Pancreas (tissue), 10 donors: ENCODE measurements at places on chromosomes 2 and 18. TPM values are rescaled to one million over a fixed set of nuclear protein-coding genes. Genes with fewer than 3 reads are reported as not detected.
A peak's percentile ranks its signal among the peaks of the same experiment; 100 is the strongest.

Gene KCNJ3
- 3.1 TPM for polyA plus RNA-seq

Gene SMAD2
- 18.1 TPM for polyA plus RNA-seq

Gene FAM110C
- polyA plus RNA-seq = 22.4 TPM

DNA sequence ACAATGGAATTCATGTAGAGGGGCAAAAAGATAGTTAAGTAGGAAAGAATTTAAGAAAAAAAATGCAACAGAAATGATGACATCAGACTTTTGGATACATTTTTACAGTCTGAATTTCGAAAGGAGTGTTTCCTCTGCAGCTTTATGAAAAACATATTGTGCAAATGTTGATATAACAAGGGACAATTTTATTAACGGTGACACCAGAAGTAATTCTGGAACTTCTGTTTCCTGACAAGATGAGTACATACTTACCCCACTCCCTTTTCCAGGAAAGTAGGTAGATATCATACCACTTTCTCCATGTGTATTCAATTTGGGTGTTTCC lies 369.6 kb downstream of the FBXO15 start:
- H3K27me3 ChIP-seq = no peaks in the 10 kb centered on the region
- H3K36me3 ChIP-seq = no peaks in the 10 kb centered on the region
- DNase-seq = no peak
- no peak overlapping the region for H3K27ac ChIP-seq
- H3K4me3 ChIP-seq = no peak overlapping the region

DNA sequence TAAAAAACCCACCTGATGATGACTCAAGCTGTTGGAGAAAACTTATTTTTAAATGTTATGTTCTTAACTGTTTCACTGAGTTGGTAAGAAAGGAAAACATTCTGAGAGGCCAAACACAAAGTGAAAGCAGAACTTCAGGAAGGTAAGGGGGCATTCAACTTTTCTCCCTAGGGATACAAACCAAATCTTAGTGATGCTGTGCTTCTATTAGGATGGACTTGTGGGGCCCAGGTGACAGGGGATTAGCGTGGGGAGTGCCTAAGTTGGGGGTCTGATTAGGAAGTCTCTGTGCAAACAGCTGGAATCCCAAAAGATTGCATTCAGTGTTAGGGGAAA lies 18.5 kb downstream of the PDCL3 start:
- H3K27ac ChIP-seq = peak overlapping the region; percentile 37
- H3K4me1 ChIP-seq = no peaks in the 10 kb centered on the region
- no peak for DNase-seq
- no peaks in the 10 kb centered on the region for H3K27me3 ChIP-seq

Gene SCTR
- 1,263 TPM for polyA plus RNA-seq

- no peaks in the 10 kb centered on the region for H3K27me3 ChIP-seq
- H3K27ac ChIP-seq = no peak overlapping the region
- no peaks in the 10 kb centered on the region for H3K36me3 ChIP-seq
- DNase-seq = no peak
These were observed 728.5 kb upstream of the SLC8A1 start for GRCh38 chr2:41180387-41180786.

DNA sequence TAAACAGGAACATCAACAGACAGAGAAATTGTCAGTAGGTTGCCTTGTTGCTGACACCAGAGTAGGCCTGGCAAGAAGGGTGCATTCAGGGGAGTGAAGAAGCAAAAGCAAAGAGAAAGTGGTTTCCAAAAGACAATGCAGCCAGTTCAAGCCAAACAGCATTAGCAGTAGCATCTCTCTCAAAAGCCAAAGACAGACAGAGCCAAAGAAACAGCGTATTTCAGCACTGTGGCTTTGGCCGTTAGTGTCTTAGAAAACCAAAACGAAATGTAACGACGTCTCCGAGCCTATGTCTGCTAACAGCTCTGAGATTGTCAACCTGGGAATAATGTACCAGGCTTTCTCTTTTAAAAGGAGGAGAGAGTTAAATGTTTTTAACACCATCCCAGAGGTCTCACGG lies 178.6 kb downstream of the NRP2 start:
- DNase-seq = no peak
- H3K27me3 ChIP-seq = no peaks in the 10 kb centered on the region
- H3K27ac ChIP-seq = no peak overlapping the region
- no peaks in the 10 kb centered on the region for H3K36me3 ChIP-seq
- H3K4me3 ChIP-seq = no peak overlapping the region

DNA sequence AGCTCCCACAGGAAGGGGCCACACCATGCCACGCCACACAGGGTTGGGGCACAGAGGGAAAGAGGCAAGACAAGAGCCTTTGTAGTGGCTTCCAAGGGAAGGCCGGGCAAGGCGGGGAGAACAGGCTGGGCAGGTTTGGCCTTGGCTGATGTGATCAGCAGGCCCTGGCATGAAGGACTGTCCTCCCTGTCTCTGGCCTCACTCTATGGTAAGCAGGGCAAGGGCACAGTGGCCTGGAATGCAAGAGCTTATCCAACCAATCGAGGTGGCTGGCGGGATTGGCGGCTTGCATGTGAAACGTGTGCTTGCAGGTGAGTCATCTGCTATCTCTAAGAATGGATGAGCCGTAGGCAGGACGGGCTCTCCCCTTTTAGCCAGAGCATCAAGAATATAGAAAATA lies 6.4 kb upstream of the ATP9B start:
- no peak overlapping the region for H3K4me3 ChIP-seq
- no peaks in the 10 kb centered on the region for H3K27me3 ChIP-seq
- no peaks in the 10 kb centered on the region for H3K4me1 ChIP-seq
- no peak overlapping the region for H3K27ac ChIP-seq
- DNase-seq = no peak

DNA sequence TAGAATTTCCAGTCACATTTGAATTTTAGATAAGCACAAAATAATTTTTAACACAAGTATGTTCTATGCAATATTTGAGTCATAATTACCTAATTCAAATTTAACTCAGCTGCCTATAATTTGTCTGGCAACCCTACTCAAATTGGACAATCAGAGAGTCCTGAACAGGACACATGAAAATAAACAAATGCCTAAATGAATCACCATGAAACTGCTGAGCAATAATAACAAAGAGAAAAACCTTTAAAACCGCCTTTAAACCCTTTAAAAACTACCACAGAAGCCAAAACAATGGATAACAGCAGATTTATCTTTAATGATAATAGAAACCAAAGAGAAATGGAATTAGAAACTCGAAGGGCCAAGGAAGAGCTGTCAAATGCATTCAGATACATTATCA lies 39.5 kb downstream of the ARL4C start:
- no peaks in the 10 kb centered on the region for H3K4me1 ChIP-seq
- H3K36me3 ChIP-seq = no peaks in the 10 kb centered on the region
- DNase-seq = no peak
- H3K4me3 ChIP-seq = no peak overlapping the region

- no peaks in the 10 kb centered on the region for H3K27me3 ChIP-seq
- no peaks in the 10 kb centered on the region for H3K4me1 ChIP-seq
- no peak overlapping the region for H3K27ac ChIP-seq
These were observed 447.5 kb downstream of the BCL11A start for GRCh38 chr2:60105906-60106305.

GRCh38 chr2:158610059-158610458 lies 153.3 kb downstream of the PKP4 start:
- H3K4me1 ChIP-seq = no peaks in the 10 kb centered on the region
- H3K4me3 ChIP-seq = no peak overlapping the region
- DNase-seq = no peak
- H3K27me3 ChIP-seq = no peaks in the 10 kb centered on the region
- H3K36me3 ChIP-seq = no peaks in the 10 kb centered on the region

DNA sequence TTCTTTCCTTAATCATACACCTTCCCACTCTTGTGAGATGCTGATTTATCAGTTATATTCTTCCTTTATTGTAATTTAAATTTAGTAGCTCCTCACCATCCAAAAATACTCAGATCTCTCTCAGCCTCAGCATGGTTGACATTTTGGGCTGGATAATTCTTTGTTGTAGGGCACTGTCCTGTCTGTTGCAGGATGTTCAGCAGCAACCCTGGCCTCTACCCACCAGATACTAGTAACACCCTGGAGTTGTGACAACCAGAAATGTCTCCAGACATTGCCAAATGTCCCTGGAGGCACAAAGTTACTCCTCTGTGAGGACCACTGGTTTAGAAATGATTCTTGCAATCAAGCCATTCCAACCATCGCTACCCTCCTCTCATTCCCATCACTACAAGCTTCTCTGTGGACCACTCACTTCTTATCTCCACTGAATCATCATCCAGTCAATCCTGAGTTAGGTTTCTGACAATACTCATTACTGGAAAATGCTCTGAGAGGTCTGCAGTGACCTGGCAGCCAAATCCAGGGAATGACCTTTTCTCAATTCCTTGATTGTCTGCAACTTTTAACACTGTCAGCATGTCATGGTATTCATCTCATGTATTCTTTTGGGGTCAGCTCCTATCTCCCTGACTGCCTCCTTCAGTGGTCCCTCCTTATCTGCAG lies 43.3 kb downstream of the OSBPL6 start:
- H3K27me3 ChIP-seq = no peaks in the 10 kb centered on the region
- no peak for DNase-seq

DNA sequence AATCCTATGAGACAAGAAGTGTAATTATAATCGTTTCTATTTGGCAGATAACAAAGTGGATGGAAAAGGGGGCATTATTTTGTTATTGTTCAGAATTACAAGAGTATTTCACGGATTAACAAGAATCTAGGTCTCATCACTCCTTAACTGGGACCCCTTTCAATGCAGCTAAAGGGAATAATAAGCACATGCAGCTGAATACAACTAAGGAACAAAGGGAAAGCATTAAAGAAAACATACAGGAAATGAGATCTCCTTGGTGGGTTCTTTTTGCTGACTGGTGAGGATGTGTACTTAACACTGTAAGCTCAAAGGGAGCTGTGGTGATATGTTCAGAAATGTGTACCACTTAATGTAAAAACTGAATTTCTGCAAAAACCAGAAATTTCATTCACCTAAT lies 140.5 kb upstream of the WDSUB1 start:
- no peaks in the 10 kb centered on the region for H3K27me3 ChIP-seq
- H3K4me1 ChIP-seq = no peaks in the 10 kb centered on the region
- no peak overlapping the region for H3K4me3 ChIP-seq

GRCh38 chr2:228703152-228703551 lies 521.7 kb upstream of the SPHKAP start:
- no peak overlapping the region for H3K27ac ChIP-seq
- H3K4me1 ChIP-seq = no peaks in the 10 kb centered on the region
- H3K4me3 ChIP-seq = no peak overlapping the region
- no peak for DNase-seq

DNA sequence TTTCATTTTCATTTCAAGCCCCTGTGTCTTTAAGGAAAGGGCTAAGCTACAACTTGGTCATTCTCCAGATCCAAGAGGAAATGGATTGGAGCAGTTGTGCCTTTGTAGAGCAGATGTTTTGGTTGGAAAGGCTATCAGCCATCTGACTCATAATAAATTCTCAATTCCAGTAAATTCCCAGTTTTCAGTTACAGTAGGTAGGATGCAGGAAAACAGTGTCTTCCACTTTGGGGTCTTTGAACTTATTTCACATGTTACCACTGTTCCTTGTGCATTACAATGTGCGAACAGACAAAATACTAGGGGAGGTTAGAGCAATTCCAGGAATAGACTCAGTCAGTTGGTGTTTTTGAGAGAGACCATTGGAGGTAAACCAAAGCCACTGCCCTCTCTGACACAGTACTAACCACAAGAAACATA lies 211.9 kb downstream of the BABAM2 start:
- H3K4me1 ChIP-seq = no peaks in the 10 kb centered on the region
- no peak overlapping the region for H3K4me3 ChIP-seq
- H3K27ac ChIP-seq = no peak overlapping the region
- no peaks in the 10 kb centered on the region for H3K27me3 ChIP-seq
- no peaks in the 10 kb centered on the region for H3K36me3 ChIP-seq

- no peak for DNase-seq
- peak overlapping the region; percentile 69 for H3K27ac ChIP-seq
- H3K4me1 ChIP-seq = peaks cover 36% of the 10 kb centered on the region
- no peaks in the 10 kb centered on the region for H3K27me3 ChIP-seq
- no peaks in the 10 kb centered on the region for H3K36me3 ChIP-seq
These were observed 34.5 kb downstream of the SFT2D3 start for GRCh38 chr2:127735537-127736399.

DNA sequence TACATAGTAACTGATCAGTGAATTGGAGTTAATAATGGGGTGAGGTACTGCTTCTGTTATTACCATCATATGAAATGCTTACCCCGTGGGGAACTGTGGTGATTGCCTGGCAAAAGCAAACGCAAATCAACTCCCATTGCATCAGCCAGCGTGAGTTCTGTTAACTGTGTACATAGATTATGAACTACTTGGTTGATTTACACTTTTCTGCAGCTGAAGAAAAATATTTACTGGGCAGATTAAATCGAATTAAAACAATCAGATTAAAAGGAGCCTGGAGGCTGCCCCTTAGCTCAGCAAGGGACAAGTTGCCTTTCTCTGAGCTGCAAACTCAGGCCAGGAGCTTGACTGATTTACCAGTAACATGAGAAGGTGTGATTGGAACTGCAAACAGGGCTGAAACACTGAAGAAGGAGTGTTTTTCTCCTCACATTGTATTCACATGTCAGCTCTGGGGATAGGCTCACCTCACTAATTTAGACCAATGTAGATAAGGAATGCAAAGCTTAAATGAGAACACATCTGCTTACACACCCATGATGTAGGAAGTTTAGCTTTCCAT lies 220.1 kb downstream of the OSR1 start:
- DNase-seq = no peak
- no peaks in the 10 kb centered on the region for H3K27me3 ChIP-seq
- H3K4me1 ChIP-seq = no peaks in the 10 kb centered on the region
- no peak overlapping the region for H3K27ac ChIP-seq

Gene SLC11A1
- 3.9 TPM for polyA plus RNA-seq

Gene SALL3
- polyA plus RNA-seq = not detected

Gene SLC40A1
- polyA plus RNA-seq = 14.0 TPM

DNA sequence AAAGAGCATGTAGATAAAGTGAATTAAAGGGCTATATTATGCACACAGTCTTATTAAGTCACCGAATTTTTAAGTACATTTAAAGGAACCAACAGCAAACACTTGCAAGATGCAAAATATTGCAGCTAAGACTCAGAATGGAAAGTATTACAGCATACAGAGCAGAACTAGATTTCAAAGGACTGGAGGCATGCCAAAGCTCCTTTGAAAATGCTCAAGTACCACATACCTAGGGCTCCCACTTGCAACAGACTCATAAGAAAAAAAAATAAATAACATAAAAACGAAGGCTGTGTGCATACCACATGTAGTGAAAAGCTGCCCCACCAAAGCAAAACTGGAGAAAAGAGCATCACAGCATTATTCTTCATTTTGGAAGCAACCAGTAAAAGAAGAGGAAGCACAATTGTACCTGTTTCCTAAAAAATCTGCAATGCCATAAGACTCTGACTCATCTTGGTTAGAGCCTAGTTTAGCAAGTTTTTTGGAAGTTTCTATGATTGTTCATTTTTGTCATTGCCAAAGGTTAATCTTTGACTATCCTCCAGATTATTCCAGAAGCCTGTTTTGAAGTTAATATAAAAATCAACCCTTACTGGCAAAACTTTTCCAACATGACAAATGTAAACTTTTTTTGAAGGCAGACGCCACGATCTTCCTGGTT lies 306.0 kb upstream of the COL3A1 start:
- H3K27ac ChIP-seq = no peak overlapping the region
- H3K27me3 ChIP-seq = no peaks in the 10 kb centered on the region
- H3K4me1 ChIP-seq = no peaks in the 10 kb centered on the region
- DNase-seq = no peak
- no peaks in the 10 kb centered on the region for H3K36me3 ChIP-seq

- H3K4me3 ChIP-seq = no peak overlapping the region
- no peaks in the 10 kb centered on the region for H3K4me1 ChIP-seq
- DNase-seq = no peak
- no peaks in the 10 kb centered on the region for H3K27me3 ChIP-seq
- no peaks in the 10 kb centered on the region for H3K36me3 ChIP-seq
- no peak overlapping the region for H3K27ac ChIP-seq
These were observed 121.4 kb upstream of the CCDC195 start for GRCh38 chr2:224837558-224837957.

Gene MC5R
- not detected for polyA plus RNA-seq

Gene ALLC
- 0.75 TPM for polyA plus RNA-seq
